ENCODE measurements at places on chromosomes 7 and 10.

DNA sequence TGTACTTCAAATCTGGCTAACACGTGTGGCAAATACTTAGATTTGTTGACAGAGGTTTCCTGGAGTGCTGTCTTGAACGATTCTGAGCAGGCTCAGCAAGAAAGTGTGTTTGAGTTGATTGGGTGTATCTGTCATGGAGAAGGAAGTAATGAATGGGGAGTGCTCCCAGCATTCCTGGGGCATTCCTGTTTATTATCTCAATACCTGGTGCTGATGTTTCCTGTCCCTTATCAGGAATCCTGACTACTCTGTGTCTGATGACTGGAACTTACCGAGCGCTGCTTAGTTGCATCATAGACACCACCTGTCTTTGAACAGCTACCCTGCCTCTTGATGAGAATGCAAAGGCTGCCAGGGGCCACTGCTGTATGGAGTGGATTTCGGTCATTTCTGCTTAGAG, 41.0 kb upstream of the TMEM248 start:
- DNase-seq, result peak; percentile 25

GRCh38 chr10:44517635-44518034, 132.7 kb upstream of the CXCL12 start:
- no peak for DNase-seq

- DNase-seq, result no peak
Observed at GRCh38 chr7:77917500-77918262, 119.1 kb downstream of the PHTF2 start.

GRCh38 chr10:110352930-110353243, 48.2 kb upstream of the SMNDC1 start:
- DNase-seq, result no peak

DNA sequence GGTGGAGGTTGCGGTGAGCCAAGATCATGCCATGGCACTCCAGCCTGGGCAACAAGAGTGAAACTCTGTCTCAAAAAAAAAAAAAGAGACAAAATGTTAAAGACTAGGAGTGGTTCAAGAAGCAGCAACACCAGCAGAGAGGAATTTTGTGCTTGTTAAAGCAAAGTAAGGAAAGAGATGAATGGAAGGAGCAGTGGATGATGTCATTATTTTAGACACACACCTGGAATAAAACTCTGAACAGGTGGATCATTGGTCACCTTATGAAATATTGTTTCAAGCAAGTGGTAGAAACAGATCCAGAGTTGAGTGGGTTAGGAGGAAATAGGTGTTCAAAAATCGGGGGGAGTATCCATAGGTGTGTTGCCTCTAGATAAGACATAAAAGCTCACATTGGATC, 129.7 kb upstream of the FRMD4A start:
- no peak for DNase-seq

- no peak for DNase-seq
Observed at GRCh38 chr10:51430506-51430905, 268.9 kb downstream of the CSTF2T start.

DNA sequence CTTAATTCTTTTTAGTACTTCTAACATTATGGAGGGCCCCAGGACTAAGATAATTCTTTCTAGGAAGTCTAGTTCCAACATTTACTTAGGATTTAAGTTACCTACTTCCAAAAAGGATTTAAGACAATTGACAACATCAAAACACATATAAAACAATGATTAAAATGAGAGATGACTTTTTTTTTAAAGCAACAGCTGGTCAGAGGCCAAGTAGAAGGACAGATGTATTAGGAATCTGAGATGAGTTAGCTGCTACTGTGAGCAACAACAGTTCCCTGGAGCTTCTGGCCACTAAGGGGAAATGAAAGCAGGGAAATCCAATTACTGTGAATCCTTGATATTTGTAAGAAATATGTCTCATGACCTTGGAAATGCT, 222.3 kb downstream of the PHTF2 start:
- DNase-seq, result peak; percentile 2

- DNase-seq, result no peak
Observed at GRCh38 chr10:122173766-122174435, 97.2 kb upstream of the BTBD16 start.

- DNase-seq, result no peak
Observed at GRCh38 chr10:6017781-6018354, 40.5 kb upstream of the IL15RA start.

GRCh38 chr10:86644794-86645445, 9.4 kb upstream of the OPN4 start:
- no peak for DNase-seq

GRCh38 chr10:84176836-84177474, 3.4 kb downstream of the GPR15LG start:
- no peak for DNase-seq

DNA sequence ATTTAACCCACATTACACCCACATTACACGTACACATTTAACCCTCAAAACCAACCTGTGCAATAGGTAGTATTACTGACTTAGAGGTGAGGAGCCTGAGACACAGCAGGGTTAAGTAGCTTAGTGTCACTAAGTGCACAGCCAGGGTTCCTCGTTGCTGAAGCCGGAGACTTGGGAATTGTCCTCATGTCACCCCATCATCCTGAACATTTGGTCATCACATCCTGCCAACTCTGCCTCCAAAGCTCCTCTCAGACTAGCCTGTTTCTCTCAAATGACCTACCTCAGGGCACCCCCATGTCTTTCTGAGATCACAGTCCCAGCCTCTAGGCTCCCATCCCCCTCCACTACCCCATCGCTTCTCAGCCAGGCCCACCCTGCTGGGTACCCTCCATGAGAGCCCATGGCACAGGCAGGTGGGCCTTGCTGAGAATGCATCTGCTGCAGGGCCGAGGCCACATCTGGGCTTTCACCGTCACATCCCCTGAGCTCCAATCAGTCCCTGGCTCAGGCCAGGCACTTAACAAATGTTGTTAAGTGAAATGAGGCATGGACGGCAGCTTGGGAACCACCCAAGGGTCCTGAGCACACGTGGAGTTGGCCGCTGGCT, 21.1 kb upstream of the PCBD1 start:
- no peak for DNase-seq

All from NCI-H2029 (cell line).